Mesenchymal stem cell (in vitro differentiated cells and primary cell): ENCODE measurements at places on chromosomes 4 and X.
A peak's percentile ranks its signal among the peaks of the same experiment; 100 is the strongest.

- DNase-seq, result no peak
Observed at GRCh38 chr4:4402966-4403365, 16.1 kb downstream of the NSG1 start.

DNA sequence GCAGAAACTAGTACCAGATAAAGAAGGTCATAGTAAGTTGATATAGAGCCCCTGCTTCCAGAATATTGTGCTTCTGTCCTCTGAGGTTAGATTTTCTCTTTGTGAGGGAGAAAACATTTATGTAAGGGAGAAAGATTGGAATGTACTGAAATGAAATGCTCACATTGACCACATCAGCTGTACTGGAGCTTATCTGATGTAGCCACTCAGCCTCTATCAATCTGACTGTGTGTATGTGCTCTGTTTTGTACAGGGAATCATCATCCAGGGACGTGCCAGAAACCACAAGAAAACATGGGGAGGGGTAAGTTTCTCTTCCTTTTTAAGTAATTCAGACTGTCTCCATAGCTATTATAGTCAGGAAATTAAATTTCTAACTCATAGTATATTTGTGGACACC, 56.8 kb downstream of the PRRG1 start:
- peak; percentile 56 for DNase-seq

GRCh38 chr4:177964061-177964460, 521.8 kb upstream of the AGA start:
- no peak for DNase-seq

GRCh38 chr4:1987721-1988326, 20.9 kb downstream of the NELFA start:
- DNase-seq, result no peak
